ENCODE measurements at places on chromosomes 11 and 22. TPM values are rescaled to one million over a fixed set of nuclear protein-coding genes. Genes with fewer than 3 reads are reported as not detected.

Gene LRRN4CL
- 0.45 TPM for total RNA-seq

DNA sequence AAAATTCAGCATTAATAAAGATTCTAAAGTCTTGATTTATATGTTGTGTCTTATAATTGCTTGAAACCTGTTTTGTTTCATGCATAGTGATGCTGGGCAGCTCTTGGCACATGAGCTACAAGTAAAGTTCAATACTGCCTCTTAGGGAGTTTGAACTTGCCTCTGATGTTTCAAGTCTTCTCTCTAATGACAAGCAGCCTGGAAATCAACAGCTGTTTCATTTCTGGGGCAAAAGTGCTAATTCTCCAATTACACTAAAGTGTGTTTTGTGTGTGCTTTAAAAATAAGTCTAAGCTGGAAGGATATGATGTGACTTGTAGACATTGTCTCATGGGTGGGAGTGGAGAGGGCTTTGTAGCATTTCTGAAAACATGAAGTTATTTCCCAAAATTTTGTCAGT lies 23.7 kb upstream of the SESN3 start:
- no peak for ATAC-seq

Gene ZNF70
- total RNA-seq, result 1.1 TPM

DNA sequence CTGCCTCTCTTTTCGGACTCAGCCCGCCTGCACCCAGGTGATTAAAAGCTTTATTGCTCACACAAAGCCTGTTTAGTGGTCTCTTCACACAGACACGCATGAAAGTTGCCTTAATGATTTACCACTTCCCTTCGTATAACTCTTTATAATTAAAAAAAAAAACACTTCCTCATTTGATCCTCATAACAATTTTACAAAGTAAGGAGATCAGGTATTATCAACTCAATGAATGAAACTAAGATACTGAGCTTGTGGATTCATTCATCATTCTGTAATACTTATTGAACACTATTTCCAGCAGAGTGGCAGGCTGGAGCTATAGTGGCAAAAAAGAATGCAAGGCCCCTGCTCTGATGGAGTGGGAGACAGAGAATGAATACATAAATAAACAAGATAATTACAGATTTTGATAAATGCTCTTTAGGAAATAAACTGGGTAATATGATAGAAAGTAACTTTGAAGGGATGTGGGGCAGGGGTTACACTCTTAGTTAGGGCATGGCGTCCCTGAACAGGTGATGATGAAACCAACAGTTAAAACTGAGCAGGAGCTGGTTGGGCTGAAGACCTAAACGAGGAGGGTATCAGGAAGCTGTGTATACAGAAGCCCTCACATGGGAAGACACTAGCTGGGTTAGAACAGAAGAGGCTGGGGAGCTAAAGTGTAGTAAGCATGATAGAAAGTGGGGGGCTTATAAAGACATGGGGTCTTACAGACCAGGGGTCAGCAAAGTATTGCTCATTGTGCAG lies 5.4 kb upstream of the CRTAM start:
- ATAC-seq, result no peak

- ATAC-seq, result no peak
Observed at GRCh38 chr11:38278457-38279141, 1680.6 kb upstream of the RAG2 start.

Gene GAL3ST1
- 1.3 TPM for total RNA-seq

Gene OR8G5
- not detected for total RNA-seq

DNA sequence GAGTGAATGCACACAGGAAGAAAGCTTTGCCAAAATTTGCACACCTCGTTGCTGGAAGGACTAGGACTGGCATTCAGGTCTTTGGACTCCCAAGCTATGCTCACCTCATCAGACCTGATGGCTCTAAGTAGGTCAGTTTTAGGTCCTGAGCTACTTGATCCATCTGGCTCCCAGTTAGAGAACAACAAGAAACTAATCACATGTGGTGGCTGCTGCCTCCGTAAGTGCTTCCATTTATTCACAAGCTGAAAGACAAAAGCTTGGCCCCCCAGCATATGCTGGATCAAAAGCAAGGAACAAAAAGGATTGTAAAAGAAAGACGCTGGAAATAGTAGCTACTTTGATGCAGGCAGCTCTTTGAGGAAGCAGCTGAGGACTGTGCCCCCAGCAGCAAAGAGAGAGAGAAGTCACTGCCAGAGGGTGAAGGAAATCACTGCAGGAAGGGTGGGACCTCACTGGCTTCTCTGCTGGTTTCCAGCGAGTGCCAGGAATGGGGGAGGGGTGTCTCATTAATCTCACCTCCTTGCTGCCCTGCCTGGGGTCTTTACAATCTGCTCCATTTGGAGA lies 268.9 kb downstream of the KIRREL3 start:
- ATAC-seq, result no peak

Gene MMP3
- not detected for total RNA-seq

- no peak for ATAC-seq
Observed at GRCh38 chr22:49613511-49614270, 214.0 kb downstream of the BRD1 start.

Gene KIAA1671
- total RNA-seq, result 6.0 TPM

GRCh38 chr11:111808834-111809233 lies 42.6 kb upstream of the PPP2R1B start:
- ATAC-seq, result no peak

Gene CACNA1I
- 5.3 TPM for total RNA-seq
